Globus pallidus (tissue), 1 donor: ENCODE measurements at places on chromosomes 7 and 10.

DNA sequence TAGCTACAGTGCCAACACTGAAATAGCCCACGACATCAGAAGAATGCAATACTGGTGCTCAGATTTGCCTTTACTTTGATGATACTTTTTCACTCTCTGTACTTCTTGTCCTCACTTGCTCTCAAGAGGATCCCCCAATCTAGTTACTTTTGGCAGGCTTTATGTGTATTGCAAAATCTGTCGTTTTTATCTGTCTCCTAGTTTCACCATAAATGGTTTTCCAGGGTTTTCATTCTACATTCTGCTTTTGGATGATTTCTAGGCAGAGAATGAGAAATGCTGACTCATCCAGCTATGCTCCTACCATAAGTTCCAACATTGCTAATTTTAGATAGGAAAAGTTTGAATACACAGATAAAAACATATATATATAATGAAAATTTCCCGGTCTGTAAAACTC, 659.5 kb upstream of the NRG3 start:
- DNase-seq = no peak

- DNase-seq = no peak
Measured at GRCh38 chr7:45240273-45240771, 82.7 kb downstream of the RAMP3 start.

GRCh38 chr10:13690281-13690825, 103.6 kb downstream of the PRPF18 start:
- no peak for DNase-seq

DNA sequence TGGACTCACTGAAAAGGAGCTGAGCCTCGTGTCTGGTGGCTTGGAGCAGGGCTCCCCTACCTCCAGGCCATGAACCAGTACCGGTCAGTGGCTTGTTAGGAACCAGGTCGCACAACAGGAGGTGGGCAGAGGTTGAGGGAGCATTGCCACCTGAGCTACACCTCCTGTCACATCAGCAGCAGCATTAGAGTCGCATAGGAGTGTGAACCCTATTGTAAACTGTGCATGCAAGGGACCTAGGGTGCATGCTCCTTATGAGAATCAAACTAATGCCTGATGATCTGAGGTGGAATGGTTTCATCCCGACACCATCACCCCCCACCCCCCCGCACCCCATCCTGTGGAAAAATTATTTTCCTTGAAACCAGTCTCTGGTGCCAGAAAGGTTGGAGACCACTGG, 50.4 kb downstream of the TSPAN15 start:
- DNase-seq = peak; percentile 0

- DNase-seq = no peak
Measured at GRCh38 chr7:66255534-66256100, 50.5 kb downstream of the TPST1 start.

GRCh38 chr10:7306147-7306546, 104.7 kb downstream of the SFMBT2 start:
- DNase-seq = no peak

GRCh38 chr7:131687296-131687695, 130.9 kb upstream of the PODXL start:
- no peak for DNase-seq

- DNase-seq = no peak
Measured at GRCh38 chr7:30027740-30028215, 434 bp upstream of the PLEKHA8 start.

- no peak for DNase-seq
Measured at GRCh38 chr7:36232555-36232954, 79.5 kb downstream of the EEPD1 start.

DNA sequence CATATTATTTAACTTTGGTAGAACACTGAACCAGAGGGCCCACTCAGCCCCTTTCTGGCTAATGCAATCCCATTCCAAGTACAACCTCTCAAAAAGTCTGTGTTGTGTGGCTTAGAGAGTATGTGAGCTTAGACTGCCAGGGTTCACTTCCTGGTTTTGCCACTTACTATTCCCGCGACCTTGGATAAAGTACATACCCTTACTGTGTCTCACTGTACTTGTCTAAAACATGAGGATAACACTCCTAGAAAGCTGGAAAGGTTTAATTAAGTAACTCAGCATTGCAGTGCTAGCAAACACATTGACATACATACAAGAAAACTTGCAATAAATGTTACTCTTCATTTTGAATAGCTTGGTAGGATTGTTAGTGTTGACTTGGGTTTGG, 215.8 kb downstream of the CHCHD3 start:
- DNase-seq = no peak

DNA sequence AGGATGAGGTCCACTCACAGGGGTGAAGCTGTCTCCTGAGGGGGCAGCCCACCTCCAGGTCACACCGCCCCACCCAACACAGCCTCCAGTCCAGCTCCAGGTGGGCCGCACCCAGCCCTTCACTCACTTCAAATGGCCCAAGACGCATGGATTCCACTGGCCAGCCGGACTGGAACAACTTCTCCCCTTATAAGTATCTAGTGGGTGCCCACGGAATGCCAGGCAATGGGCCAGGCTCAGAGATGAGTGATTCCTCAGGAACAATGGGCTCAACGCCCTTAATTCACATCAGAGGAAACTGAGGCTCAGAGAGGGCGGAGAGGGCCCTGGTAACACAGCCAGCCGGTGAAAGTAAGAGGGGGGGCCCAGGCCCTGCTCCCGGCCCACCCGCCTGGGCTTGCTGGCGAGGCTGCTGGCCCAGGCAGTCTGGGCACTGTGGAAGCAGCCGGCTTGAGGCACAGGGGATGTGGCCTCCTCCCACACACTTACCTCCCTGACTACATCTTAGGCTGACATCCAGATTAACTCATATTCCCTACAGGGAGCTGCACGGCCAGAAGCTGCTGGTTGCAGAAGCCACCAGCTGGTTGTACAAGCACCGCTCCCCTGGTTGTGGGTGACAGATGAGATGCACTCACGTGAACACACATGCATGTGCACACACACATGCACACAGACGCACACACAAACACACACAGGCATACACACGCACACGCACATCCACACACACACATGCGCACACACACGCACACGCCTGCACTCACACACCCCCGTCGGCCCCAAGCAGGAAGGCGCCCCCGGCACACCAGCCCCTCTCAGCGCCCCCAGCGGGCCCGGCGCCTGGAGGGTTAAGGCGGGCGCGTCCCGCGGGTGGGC, 1.0 kb upstream of the FAM20C start:
- DNase-seq = no peak

DNA sequence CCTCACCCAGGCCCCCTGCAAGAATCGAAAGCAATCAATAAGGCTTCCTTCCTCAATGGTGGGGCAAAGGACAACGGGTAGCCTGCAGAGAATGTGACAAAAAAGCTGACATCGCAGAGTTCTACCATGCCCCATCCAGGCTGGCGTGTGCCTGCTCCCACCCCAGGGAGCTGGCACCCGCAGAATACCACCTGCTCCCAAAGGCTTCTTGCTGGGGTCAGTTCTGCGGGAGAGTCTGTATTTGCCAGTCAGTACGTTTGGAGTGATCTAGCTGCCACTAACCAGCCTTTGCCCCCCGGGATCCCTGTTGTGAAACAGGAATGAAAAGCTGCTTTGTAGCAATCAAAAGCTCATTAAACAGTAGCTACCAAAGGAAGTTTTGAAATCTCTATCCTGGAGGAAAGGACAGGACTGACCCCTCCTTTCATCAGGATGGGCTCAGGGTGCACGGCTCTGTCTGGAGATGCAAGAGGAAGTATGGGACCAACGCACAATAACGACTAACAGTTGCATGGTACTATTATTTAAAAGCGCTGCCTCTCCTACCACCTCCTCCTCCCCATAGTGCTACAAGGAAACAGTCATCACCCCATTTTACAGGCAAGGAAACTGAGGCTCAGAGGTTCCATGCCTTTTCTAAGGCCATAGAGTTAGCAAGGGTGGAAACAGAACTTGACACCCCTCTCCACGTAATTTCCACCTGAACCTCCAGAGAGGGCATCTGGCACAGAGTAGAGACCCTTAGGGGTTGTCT, 67.0 kb downstream of the FGFR2 start:
- DNase-seq = peak; percentile 62

DNA sequence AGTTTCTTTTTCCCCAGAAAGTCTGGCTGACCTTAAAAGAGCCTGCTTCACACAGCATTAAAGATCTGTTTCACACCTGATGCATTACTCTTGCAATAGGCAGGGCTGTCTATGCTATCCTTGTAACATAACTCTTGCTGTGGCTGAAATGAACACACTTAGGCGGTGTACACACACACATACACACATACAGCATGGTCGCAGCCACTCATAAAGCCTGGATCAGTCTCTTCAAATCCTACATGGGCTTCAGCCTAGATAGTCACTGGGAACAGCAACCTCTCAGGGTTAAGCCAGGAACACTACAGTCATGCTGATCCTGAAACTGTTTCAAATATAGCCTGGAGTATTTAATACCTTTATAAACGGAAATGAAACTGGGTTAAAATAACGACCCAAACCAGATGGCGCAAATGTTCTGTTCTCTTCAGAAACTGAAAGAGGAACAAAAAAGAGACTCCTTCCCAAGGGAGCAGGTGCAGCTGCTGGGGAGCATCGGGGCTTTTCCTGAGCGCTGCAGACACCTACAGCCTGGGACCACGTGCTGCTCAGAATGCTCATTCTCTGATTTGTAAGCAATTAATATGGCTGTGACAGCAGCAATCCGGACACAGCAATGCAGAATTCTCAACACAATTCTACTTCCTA, 61.0 kb upstream of the SFMBT2 start:
- peak; percentile 57 for DNase-seq

- no peak for DNase-seq
Measured at GRCh38 chr10:129790715-129791446, 173.2 kb downstream of the EBF3 start.
